Stimulated activated CD4-positive, alpha-beta T cell treated with anti-CD3 and anti-CD28 coated beads, Interleukin-1b, Interleukin-23, amount 100 ng/mL, for 4 hours (primary cell): ENCODE measurements at places on chromosomes 6 and 20.

GRCh38 chr6:130183271-130184222, 39.2 kb downstream of the SAMD3 start:
- DNase-seq = no peak

- no peak for DNase-seq
Observed at GRCh38 chr6:13538084-13538483, 36.3 kb upstream of the SIRT5 start.

- DNase-seq = no peak
Observed at GRCh38 chr6:14944593-14944992, 301.3 kb upstream of the JARID2 start.

- DNase-seq = peak; percentile 1
Observed at GRCh38 chr20:23235173-23236027, 115.2 kb upstream of the NXT1 start.

GRCh38 chr6:118668761-118669385, 17.5 kb upstream of the CEP85L start:
- no peak for DNase-seq

DNA sequence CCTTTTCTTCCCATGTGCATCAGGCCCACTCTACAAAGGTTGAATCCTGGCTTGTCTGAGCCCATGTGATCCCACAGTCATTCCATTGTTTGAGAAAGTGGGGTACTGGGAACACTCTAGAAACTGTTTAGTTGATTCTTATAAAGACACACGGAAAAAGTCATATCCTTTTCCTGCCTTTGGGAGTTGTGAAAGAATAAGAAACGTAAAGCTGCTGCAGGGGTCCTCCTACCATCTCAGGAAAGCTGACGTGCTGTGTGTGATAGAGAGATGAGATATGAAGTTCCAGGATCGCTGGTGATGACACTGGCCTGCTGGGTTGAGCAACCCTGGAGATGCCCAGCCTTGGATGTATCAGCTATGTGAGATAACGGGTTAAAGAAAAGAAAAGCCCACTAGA, 21.3 kb upstream of the HLA-DRB5 start:
- no peak for DNase-seq

GRCh38 chr20:59668926-59669850, 64.8 kb downstream of the PHACTR3 start:
- DNase-seq = no peak

GRCh38 chr6:165984729-165985275, 182.8 kb downstream of the TBXT start:
- DNase-seq = no peak

DNA sequence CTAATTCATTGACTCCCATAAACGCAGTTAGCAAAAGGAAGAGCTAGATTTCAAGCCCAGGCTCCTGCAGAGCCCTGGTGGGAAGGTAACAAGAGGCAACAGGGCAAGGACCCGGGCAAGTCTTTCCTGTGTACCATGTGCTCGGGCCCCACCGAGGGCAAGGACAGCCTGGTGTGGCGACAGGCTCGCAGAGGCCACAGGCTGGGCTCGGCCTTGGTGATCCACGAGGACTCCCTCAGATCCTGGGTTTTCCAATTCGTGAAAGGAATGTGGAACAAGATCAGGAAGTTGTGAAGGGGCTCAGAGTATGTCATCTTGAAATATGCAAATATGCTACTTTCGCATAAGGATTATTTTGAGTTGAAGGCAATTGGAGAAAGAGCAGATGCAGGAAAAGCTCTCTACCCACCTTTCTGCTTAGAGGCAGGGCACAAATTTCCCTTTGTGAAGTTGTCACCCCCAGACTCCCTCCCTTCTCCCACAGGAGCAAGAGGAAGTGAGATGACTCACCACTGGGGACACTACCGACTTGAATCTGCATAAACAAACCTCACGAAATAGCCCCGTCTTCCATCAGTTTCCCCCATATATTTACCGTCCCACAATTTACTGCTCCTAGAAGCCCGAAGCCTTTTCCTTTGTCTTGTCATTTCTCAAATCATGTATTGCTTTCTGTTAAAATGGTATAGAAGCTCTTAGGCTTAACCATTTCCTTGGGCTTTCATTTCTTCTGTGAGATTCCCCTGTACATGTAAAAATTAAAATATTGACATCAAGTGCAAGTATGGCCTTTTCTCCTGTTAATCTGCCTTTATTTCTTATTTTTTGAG, 79.0 kb downstream of the PSMG4 start:
- DNase-seq = no peak

DNA sequence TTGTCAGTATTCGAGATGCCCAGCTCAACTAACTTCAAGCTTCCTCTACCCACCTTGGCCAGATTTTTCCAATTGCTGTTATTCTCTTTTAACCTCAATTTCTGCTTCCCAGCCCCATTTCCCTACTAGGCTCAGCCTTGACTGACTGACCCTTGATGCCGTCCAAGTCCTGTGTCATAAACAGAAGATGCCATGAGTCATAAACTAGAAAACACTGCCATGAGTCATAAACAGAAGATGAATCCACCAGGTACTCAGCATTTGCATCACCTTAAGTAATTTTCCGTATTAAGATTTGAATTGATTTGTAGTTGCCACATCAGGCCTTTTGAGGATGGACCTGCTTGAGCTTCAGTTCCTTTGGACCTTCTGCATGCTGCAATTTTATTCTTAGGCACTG, 123.8 kb downstream of the FAM83B start:
- DNase-seq = no peak

DNA sequence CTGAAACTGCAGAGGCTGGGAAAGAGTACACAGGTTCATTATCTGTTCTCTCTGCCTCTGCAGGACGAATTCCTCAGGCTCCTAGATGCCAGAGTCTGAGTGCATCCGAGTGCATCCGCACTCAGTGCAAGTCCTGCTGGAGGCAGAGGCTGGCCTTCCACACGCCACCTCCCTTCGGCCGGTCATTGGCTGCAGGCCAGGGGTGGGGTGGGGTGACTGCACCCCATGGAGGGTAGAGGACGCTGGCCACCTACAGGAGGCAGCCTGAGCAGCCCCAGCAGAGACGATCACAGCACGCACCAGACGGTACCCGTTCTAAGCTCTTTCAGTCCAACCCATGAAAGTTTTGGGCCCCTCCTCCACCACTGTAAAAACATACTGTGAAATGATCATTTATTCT, 11.7 kb downstream of the SFT2D1 start:
- no peak for DNase-seq

GRCh38 chr6:16129623-16130401, 926 bp downstream of the MYLIP start:
- peak; percentile 24 for DNase-seq

DNA sequence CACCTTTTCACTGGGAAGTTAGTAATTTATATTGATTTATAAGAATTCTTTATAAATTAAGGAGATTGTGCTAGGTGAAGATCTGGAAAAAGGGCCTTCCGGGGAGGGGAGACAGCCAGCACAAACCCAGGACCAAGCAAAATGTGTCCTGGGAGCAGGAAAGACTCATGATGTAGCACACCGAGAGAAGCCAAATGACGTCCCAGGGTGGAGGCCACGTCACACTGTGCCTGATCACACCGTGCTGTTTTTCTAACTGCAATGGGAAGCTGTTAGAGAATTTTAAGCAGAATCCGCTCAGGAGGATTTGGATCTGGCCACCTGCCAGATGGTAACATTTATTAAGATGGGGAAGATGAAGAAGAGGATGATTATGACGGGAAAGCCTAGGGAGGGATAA, 72.7 kb upstream of the AKAP12 start:
- DNase-seq = no peak

DNA sequence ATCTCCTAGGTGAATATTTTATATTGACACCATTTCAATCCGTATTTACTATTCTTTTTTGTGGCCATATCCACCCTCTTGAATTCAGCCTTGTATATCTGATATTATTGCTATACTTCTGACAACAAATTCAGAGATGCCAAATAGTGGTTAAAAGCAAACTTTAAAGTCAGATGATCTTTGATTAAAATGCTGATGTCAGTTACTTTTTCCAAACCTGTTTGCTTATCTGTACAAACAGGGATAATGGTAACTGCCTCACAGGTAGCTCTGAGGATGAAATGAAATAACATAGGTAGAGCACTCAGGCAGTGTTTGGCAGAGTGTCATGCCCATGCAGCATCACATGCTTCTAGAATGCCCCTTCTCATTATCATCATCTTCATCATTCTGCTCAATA, 19.2 kb downstream of the PPIL6 start:
- no peak for DNase-seq

DNA sequence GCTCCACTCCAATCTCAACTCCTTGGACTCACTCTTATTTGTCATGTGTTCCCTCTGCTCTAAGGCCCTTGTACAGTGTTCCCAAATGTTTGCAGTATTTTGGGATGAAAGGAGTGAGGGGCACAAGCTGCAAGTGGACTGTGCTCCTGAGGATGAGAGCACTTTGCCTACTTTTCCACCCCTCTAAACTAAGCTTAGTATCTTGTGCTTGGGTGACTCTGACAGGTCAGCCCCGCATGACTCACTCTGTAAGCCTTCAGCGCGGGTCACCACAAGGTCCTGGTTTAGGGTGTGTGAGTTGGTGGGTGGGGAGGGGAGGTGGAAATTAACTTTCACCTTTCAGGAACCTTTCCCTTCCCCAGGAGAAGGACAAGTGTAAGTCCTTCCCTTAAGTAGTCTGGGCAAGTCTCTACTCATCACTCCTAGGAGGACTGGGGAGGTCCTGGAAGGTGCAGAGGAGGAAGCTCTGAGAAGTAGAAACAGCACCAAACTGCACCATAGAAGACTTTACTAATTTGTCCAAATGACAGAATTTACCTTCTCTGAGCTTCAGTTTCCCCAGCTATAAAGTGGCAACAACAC, 68.8 kb upstream of the EPB41L1 start:
- DNase-seq = no peak

DNA sequence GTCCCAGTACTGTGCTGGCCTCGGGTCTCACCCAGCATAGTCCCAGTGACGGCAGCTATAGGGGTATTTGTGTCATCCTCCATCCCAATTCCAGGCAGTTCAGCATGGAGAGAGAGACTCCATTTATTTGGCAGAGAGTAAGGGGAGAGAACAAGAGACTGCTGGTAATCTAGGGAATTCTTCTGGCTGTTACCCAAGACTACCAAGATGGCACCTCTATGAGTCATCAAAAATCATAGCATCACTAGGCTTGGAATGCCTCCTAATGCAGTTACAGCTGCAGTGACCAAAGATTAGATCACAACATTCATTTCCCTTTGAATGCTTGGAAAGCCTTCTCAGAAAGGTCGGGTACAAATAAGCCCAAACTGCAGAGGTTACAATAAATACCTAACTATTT, 660.4 kb upstream of the FLRT3 start:
- no peak for DNase-seq

DNA sequence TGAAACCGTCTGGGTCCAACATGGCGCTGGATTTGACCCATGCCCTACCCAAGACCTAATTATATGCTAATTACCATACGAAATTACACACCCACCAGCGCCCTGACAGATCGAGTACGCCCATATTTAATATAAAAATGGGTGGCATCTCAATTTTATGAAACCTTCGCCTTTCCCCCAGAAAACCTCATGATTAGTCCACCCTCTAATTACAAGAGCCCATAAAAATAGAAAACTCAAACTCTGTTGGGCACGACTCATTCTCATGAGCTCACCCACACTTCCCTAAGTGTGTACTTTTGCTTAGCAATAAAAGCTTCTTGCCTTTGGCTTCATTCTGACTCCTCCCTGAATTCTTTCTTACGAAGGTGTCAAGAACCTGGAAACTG, 136.4 kb downstream of the OR2B2 start:
- no peak for DNase-seq

DNA sequence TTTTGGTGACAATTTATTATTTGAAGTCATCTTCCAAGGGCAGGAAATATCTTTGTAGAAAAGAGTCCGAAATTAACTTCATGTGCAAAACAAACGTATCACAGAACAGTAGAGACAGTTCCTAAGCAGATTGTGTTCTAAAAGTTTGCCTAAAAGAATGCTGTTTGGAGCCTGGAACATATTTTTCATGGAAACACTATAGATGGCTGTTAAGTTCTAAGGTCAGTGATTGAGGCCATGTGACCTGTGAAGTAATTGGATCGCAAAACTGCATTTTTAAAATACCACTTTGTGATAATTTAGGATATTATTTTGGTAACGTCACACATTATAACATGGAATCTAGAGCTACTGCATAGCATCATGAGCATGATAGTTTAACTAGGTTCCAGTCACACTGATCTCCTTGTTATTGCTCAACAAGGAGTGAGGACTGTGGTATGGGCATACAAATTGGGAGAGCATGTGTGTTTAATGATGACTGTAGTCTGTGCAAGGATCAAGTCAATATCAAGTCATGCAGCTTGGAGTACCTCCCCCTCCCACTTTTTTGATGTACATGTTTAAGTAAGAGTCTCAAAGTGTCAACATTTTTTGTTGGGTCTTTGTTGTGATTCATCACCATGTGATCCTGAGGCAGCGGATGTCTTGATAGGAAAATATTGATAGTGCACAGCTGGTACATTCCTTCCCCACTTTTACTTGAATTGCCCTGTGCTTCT, 609.3 kb upstream of the CITED2 start:
- DNase-seq = no peak

GRCh38 chr20:52895235-52895634, 76.9 kb upstream of the TSHZ2 start:
- no peak for DNase-seq

- DNase-seq = no peak
Observed at GRCh38 chr6:30841644-30842504, 42.4 kb upstream of the DDR1 start.

- DNase-seq = no peak
Observed at GRCh38 chr6:130518588-130518987, 152.8 kb downstream of the TMEM200A start.

GRCh38 chr20:54340667-54341081, 132.8 kb downstream of the PFDN4 start:
- DNase-seq = no peak

- DNase-seq = peak; percentile 22
Observed at GRCh38 chr20:58634521-58635278, 16.4 kb upstream of the STX16 start.

DNA sequence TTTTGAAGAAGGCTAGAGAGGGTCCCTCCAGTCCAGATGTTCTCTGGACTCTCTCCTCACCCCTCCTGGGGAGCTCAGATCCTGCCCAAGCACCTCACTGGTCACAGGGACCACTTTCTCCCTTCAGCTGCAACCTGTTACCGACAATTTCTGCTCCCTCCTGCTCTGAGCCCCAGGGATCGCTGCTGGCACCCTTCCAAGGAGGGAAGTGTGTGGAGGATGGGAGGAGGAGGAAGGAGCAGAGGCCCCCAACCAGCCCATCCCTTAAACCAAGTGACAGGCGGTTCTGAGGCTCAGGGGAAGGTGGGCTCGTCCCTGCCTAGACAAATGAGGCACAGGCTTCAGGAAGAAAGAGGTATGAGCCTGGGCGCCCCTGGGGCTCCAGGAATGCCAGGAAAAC, 13.9 kb downstream of the PMEPA1 start:
- no peak for DNase-seq

- no peak for DNase-seq
Observed at GRCh38 chr6:68196645-68197044, 438.4 kb upstream of the ADGRB3 start.

DNA sequence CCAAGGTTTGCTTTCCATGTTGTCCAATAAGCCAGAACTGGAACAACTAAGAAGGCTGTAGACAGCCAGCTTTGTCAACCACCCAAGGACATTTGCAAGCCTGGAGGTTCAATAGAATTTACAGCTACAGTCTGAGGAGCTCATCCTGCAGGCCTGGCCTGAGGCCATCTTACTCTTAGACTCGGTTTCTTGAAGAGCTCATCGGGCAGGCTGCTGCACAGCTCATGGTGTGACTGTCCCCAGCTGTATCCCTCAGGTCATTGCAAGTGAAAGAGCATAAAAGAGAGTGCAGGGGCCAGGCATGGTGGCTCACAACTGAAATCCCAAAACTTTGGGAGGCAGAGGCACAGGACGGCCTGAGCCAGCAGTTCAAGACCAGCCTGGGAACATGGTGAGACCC, 96.9 kb upstream of the FOXQ1 start:
- DNase-seq = no peak
